Ureter (tissue), 1 donor: ENCODE measurements at places on chromosomes 5 and 9.

GRCh38 chr5:44565902-44566301 lies 176.7 kb upstream of the FGF10 start:
- DNase-seq: no peak

DNA sequence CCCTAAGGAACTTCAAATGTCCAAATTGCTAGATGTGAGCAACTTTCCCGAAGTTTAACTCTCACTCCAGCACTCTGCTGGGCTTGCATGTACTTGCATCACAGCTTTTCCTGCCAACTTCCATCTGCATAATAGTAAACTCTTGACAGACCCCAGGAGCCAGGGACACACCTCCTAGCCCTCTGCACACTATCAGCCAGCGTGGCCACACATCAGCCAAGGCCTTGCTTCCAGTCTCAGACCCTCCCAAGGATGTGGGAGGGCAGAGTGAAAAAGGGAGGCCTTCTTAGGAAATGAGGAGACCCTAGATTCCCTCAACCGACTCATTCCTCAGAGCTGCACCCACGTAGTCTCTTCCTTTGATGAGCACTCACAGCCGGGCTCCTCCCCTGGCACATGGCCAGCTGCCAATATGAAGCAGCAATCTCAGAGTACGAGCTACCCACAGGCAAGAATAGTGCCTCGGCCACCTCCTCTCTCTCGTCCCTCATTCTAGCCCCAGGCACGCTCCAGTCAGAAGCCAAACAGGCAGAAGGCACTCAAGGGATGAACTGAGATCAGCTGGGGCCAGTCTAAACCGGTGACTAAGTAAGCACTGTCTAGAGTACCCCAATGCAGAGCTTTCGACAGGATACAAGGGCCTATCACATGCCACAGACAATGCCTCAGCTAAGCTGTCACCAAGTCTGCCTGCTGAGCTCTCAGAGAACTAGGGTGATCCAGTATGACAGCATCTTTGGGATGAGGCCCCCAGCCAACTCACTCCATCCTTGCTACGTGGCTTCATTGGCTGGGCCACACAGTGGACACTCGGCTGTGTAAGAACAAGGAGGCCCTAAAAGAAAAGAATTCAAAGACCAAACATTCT lies 2.3 kb downstream of the P4HA2 start:
- DNase-seq: peak; percentile 60

GRCh38 chr5:138960145-138960692 lies 85.1 kb upstream of the LRRTM2 start:
- DNase-seq: no peak

DNA sequence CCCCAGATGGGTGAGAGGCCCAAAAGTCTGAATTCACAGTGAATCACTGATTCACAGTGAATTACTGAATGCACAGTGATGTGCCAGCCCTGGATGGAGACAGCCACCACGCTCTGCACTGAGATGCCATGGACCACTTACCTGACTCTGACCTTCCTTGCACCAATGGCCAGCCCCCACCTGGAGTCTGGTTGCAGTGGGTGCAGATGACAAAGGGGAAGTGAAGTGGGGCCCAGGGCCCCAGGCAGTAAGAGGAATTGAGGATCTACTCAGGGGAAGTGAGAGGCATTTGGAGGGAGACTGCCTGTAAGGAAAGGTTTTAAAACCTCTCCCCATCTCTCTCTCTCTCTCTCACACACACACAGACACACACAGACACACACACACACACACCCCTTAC lies 412.1 kb downstream of the CYLC2 start:
- no peak for DNase-seq

DNA sequence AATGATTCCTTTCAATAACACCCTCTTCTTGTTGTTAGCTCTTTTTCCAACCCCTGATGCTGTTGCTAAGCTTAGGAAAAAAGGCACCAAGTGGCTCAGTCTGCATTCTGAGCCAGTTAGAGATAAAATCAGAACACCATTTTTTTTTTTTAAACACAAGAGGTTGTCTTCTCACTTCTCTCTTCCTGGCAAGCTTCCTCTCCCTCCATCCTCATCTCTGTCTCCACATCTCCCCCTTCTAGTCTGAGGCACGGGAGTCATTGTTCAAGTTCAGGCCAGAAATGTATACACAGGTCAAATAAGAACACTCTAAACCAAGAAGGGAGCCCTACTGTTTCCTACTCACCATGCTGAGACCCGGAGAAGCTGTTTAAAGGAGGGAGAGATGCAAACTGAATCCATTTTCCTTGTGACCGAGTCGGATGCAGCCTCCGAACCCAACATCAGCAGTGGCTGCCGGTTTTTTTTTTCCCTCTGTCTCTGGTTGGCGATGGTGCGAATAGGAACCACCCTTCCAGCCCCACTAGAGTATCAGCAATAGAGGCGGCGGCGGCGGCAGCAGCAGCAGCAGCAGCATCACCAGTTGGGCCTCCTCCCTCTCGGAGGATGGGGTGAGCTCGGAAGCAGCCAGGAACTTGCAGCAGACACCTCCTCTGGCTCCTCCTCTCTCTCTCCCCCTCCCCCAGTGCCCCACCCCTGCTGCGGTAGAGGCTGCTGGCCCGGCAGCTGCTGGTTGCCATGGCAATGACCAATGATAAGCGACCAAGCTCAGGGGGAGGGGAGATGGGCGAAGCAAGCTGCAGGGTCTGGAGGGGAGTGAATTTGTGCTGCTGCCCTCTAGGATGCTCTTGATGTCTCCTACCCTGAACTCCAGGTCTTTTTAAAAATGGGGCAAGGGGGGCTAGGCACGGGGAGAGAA lies at the start of gene JAKMIP2:
JAKMIP2 (minus strand) TSS at position 619 of the 919 bp plus-strand sequence. CDS start 110,922 bp downstream, outside the sequence.
- DNase-seq: peak; percentile 67

DNA sequence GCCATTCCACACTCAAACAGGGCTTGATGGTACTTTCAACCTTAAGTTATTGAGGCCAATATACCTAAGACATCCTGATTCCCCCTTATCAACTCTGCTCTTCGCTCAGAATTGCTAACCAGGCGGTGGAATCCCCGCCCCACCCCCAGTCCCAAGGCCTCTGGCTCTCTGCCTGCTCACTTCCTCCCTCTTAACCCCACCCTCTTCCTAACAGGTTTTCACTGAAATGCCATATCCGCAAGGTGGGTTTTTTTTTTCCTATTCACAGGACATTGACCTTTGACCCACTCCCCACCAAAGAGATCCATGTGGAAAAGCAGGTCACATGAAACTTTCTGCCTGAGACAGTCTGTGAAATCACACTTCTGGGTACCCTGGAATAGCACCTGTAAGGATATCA lies 66.6 kb upstream of the IFNK start:
- DNase-seq: no peak

GRCh38 chr5:39235648-39236047 lies 16.3 kb upstream of the FYB1 start:
- DNase-seq: no peak

- DNase-seq: peak; percentile 57
These were observed 73.6 kb downstream of the ADRB2 start for GRCh38 chr5:148899993-148900392.

- no peak for DNase-seq
These were observed 227.6 kb downstream of the SAXO1 start for GRCh38 chr9:18805386-18805785.

- no peak for DNase-seq
These were observed 52.9 kb downstream of the GLIS3 start for GRCh38 chr9:4246969-4247368.

- no peak for DNase-seq
These were observed 27.3 kb upstream of the EDIL3 start for GRCh38 chr5:84411832-84412605.

- DNase-seq: no peak
These were observed 51.7 kb downstream of the SHB start for GRCh38 chr9:38017149-38017884.

DNA sequence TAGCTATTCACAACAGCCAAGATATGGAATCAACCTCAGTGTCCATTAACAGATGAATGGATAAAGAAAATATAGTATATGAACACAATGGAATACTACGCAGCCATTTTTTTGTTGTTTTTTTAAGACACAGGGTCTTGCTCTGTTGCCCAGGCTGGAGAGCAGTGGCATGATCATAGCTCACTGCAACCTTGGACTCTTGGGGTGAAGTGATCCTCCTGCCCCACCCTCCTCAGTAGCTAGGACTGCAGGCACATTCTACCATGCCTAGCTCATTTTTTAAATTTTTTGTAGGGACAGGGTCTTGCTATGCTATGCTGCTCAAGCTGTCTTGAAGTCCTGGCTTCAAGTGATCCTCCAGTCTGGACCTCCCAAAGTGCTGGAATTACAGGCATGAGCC lies 38.5 kb downstream of the CERT1 start:
- DNase-seq: no peak

GRCh38 chr9:110486218-110486617 lies 93.3 kb downstream of the SVEP1 start:
- DNase-seq: no peak
